SK-N-MC (cell line): ENCODE measurements at places on chromosomes 4 and X.

- DNase-seq = no peak
These were observed 43.5 kb downstream of the FMR1NB start for GRCh38 chrX:148024425-148025148.

DNA sequence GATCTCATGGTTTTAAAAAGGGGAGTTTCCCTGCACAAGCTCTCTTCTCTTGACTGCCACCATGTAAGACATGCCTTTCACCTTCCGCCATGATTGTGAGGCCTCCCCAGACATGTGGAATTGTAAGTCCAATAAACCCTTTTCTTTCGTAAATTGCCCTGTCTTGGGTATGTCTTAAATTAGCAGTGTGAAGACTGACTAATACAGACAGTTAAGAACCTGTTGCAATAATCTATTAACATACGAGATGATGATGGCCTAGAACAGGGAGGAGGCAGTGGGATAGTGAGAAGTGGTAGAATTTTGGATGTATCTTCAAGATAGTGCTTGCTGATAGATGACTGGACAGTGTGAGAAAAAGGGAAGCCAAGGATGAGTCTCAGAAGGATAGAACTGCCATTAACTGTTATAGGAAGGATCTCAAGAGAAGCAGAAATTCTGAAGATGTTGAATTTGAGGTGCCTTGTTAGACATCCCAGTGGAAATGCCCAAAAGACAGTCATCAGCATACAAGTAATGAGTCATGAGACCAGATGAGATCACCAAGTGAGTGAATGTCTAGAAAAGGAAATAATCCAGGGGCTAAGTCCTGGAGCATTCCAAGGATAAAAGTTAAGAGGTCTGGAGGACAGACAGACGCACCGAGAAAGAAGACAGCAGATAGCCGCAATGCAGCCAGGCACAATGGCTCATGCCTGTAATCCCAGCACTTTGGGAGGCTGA lies 38.8 kb upstream of the UGDH start:
- no peak for DNase-seq

DNA sequence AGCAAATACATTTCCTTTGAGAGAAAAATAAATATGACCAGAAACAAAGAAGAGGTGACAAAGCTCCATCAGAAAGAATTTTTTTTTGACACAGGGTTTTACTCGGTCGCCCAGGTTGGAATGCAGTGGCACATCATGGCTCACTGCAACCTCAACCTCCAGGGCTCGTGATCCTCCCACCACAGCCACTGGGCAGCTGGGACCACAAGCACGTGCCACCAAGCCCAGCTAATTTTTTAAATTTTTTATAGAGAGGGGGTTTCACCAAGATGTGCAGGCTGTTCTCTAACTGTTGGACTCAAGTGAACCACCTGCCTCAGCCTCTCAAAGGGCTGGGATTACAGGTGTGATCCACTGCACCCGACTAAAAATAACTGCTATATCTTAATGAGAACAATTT lies 10.3 kb downstream of the ADH5 start:
- no peak for DNase-seq

- DNase-seq = no peak
These were observed 162.8 kb downstream of the ARHGAP24 start for GRCh38 chr4:85637778-85638177.

- no peak for DNase-seq
These were observed 92.1 kb downstream of the STK32B start for GRCh38 chr4:5143306-5143861.

- DNase-seq = no peak
These were observed 286.5 kb downstream of the EPHA5 start for GRCh38 chr4:65383589-65384305.

GRCh38 chr4:24413311-24413784 lies 171.0 kb downstream of the DHX15 start:
- no peak for DNase-seq

GRCh38 chrX:154412468-154412867 lies 1.1 kb downstream of the TAFAZZIN start:
- no peak for DNase-seq
